ENCODE measurements at places on chromosomes 13 and 19. TPM values are rescaled to one million over a fixed set of nuclear protein-coding genes. Genes with fewer than 3 reads are reported as not detected.

Gene SH2D3A
- total RNA-seq, result 0.50 TPM

Gene RASIP1
- 11.9 TPM for total RNA-seq

- DNase-seq, result no peak
These were observed 106.4 kb upstream of the MLNR start for GRCh38 chr13:49113526-49114286.

DNA sequence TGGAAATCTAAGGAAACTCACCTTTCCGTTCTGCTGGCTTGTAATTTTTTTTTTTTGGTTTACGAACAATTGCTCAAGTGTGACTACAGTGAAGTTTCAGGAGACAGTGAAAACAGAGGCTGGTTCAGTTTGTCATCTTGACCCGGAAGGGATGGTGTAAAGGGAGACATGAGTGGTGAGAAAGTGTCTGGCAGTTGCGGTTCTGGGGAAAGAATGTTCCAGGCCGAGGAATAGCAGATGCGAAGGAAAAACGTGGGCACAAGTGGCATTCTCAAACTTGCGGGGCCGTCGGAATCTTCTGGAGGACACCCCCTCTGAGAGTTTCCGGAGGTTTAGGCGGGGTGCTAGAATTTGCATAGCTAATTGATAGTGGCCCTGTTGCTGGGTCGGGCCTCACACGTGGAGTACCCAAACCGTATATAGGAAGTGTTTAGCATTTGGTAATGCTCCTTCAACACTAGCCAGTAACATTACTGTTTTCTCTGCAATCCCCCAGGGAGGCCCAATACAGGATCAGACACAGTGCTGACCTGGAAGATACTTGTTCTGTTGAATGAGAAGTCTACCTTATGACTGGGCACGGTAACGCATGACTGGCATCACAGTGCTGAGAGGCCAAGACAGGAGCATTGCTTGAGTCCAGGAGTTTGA, 2.8 kb upstream of the TNFSF9 start:
- no peak for DNase-seq

- DNase-seq, result no peak
These were observed 758 bp downstream of the BAX start for GRCh38 chr19:48955308-48955958.

GRCh38 chr13:55528434-55528833, 1612.3 kb upstream of the PRR20A start:
- DNase-seq, result no peak

GRCh38 chr13:20461860-20462532, 63.7 kb downstream of the CRYL1 start:
- DNase-seq, result peak; percentile 12

DNA sequence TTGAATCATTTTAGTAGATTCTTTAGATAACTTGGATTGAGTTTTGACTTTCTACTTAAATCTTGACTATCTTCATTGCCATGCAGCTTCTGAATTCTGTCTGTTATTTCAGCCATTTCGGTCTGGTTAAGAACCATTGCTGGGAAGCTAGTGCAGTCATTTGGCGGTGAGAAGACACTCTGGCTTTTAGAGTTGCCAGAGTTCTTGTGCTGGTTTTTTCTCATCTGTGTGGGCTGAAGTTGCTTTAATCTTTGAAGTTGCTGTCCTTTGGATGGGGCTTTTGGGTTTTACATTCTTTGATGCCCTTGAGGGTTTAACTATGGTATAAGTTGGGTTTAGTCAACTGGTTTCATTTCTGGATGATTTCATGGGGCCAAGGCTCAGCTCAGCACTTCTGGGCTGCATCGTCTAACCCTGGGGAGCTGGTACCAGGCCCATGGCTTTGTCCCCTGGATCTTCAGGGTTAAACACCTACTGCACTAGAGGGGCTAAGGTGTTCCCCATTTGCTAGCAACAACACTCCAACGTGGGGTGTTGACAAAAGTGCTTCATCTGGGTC, 10.0 kb upstream of the IGFL2 start:
- DNase-seq, result no peak

Measured in spinal cord (tissue), 10 donors.